ENCODE measurements at places on chromosomes 12 and 14. TPM values are rescaled to one million over a fixed set of nuclear protein-coding genes. Genes with fewer than 3 reads are reported as not detected.

Gene OR4K17
- not detected for polyA plus RNA-seq

- no peak for DNase-seq
These were observed 448 bp downstream of the TSPAN9 start for GRCh38 chr12:3077572-3078081.

DNA sequence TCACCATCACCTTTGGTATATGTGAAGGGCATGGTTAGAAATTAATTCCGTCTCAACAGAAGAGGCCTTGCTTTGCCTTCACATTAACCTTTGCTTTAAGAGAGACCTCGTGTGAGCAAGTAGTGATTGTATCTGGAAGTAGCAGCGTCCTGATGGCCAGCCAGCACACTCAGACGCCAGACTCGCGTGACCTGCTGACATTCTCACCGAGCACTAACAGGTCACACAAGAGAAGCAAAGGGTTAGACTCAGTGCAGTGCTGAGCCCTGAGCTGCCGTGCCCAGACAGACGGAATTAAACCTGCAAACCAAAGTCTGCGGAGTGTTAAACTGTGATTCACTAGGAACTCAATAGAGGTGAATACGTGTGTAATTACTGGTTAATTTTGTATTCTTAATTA is 40.1 kb upstream of the MMP17 start:
- no peak for DNase-seq

DNA sequence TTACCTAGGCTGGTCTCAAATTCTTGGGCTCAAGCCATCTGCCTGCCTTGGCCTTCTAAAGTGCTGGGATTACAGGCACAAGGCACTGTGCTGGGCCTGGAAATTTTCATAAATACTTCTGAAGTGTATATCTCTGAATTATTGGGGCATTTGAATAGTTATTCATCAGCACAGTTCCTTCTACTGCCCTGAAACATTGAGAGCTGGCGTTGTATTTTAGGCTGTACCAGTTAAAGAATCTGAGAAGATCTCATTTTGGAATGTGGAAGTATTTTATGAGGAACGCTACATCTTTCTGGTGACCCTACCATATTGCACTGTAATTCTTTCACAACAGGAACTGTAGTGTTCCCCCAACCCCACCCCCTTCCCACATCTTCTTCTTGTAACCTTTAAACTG is 349.0 kb upstream of the RGS6 start:
- DNase-seq = no peak

Gene KRT79
- not detected for polyA plus RNA-seq

DNA sequence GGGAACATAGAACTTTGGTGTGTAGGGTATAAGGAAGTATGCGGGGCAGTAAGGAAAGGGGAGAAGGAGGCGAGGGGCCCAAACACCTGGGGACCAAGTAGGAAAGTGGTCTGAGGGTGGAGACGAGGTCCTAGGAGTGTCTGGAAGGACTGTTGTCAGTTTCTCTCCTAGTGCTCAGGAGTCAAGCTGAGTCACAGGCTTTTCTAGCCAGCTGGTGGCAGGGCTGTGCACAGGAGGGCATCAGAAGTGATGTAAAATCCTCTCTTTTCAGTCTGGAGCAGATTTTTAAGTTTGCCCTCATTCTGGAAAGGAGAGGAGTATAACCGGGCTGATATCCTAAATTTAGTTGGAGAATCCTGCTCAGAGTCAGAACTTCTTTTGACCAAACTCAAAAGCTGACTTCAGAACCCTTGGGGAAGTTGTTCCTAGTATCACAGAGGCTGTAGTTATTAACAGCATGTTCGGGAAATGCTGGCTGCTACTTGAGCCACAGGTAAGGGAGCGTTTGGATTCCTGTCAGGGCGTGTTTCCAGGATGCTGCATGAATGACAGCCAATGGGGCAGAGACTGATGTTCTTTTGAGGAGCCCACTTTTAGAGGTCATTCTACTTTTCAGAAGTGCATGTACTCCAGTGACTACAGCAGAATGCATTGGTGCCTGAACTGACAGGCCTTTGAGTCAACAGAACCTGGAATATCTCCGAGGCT is 19.3 kb downstream of the ZNF664 start:
- no peak for DNase-seq
